ENCODE measurements at places on chromosomes 3 and 15.
A peak's percentile ranks its signal among the peaks of the same experiment; 100 is the strongest.

DNA sequence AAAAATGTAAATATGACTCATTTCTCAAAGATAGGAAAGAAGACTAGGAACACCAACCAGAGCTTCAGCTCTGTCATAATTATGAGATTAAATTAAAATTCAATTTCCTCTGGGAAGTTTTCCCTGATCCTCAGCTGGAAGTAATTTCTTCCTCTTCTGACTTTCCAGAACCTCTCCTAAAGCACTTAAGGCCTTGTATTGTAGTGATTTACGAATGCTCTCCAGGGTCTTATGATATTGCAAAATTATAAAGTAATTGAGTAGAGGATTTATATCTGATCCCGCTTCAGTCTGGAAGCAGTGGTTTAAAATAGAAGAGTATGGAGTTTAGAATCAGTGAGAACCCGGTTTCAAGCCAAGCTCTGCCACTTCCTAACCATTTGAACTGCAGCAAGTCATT is 279.8 kb downstream of the ZPLD1 start:
- no peak for DNase-seq

DNA sequence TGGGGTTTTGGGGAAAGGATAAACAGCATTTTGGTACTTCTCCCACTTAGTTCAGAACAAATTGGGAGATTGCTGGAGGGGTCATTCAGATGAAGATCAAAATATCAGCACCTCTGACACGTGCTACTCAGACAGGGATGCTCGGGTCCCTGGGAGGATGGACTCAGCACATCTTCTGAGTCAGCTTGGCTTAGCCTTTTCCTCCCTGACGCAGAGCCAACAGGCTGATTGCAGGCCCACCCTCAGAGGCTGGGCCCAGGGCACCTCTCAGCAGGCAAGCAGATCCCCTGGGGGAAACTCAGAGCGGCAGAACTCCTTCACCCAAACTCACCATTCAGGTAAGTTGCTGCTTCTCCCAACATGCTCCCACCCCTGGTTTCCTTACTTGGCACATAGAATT is 304.9 kb downstream of the TLE3 start:
- no peak for DNase-seq

- DNase-seq = no peak
These were observed 115.7 kb upstream of the CHRM5 start for GRCh38 chr15:33852570-33852969.

GRCh38 chr15:99711625-99712024 is 21.6 kb downstream of the LYSMD4 start:
- DNase-seq = no peak

DNA sequence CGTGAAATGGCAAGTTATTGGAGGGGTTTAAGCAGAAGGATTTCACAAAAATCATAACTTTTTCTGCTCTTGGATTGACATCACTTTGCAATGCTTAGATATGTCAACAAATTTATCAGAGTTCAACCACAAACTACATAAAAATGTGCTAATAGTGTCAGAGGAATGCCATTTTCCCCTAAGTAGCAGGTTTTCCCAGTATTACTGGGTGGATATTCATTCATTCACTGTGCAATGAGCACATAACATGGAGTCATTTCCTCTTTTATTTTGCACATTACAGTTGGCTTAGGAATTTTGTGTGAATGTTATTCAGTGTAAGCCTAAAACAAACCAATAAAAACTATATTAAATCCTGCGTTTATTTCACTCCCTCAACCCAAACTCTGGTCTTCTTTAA is 537.3 kb upstream of the MCTP2 start:
- no peak for DNase-seq

GRCh38 chr3:172066880-172067796 is 27.8 kb downstream of the FNDC3B start:
- DNase-seq = no peak

GRCh38 chr3:52195823-52196331 is 2.1 kb upstream of the ALAS1 start:
- no peak for DNase-seq

DNA sequence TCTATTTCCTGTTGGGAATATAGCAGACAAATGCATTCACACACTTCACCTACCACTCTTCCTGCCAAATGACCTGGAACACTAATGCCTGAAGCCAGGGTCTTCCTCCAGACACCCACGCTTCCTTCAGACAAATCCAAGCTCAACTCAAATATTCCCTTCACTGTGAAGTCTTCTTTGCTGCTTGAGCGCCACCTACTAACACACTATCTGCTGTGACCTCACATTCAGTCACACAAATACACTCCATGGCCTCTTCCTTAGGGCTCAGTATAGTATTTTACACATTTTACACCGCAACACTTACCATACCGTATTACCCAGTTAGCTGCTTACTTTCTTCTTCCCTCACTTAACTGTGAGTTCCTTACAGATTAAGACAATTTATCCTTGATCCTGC is 149.4 kb downstream of the SHOX2 start:
- no peak for DNase-seq

DNA sequence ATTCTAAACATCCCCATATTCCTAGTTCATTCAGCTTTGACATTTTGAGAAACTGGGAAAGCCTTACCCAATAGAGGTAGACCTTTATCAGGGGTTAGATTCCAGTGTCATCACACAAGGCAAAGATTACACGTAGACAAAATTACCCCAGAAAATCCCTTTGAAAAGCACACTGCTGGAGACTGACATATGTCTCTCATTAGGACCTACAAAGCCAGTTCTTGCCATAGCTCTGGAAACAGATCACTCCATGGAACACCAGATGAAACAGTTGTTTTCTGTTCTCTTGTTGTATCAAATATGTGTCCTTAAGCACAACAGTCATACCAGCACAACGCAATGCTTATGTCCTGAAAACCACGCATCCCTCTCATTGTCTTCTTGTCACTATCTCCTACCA is 44.7 kb downstream of the RARB start:
- no peak for DNase-seq

- DNase-seq = no peak
These were observed 55.4 kb downstream of the PLSCR2 start for GRCh38 chr3:146414010-146414409.

- no peak for DNase-seq
These were observed 8.8 kb downstream of the BSN start for GRCh38 chr3:49563040-49563578.

DNA sequence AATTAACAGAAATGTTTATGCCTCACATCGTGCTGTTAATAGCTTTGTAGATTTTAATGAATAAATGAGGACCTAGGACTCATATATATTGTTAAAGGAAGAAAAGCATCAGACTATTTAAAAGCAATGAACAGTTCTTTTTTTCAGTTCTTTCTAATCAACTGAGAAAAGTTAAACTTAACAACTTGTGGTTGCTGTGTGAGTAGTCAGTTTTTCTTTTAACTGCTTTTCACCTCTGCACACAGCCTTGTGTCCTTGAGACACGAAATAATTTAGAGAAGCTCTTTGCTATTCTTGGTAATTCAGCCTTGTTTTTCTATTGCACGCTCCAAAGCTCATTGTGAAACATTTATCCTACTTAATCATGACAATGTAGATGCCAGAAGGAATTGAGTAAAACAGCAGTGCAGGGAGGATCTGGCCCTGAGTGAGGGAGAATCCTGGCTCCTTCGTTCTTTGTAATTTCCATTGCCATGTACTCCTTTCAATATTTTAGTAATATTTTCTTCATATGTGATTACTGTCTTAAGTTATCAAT is 499.0 kb downstream of the PYDC2 start:
- DNase-seq = no peak

GRCh38 chr3:188060840-188061544 is 93.0 kb upstream of the LPP start:
- no peak for DNase-seq

GRCh38 chr3:24683633-24684384 is 189.2 kb upstream of the THRB start:
- DNase-seq = no peak

DNA sequence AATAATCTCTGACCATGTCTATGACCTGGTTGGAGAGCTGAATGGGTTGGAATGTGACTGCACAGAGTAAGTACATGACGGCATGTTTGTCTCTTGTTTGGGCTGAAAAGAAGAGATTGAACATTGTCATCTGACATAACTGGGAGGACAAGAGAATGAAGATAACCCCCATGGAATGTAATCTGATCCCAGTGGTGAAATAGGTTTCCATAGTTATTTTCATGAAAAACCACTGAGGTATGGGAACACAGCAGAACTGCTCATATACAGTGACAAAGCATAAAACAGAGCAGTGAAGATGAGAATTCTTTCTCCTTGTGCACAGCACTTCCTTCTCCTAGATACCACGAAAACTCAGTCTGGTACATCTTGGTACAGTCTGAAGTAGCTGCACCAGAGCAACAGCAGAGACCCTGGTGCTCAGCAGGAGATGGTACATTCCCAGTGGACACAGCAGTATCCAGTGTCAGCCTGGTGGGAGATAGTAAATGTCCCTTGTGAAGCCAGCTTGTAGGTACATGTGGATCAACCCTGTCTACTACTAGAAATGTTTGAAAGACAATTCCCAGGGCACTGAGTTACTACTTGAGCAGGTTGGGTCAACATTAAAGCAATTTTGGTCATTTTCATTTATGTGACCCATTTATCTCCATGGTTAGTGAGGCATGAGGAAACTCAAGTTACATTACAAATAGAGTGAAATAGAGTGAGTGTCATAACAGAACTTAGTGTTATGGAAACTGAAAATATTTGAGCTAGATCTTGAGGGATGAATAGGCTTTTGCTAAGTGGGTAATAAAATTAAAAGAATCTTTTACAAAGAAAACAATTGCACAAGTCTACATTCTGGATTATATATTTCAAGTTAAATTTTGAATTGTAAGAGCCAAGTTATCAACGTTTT is 178.3 kb downstream of the SUCNR1 start:
- no peak for DNase-seq

- peak; percentile 37 for DNase-seq
These were observed 1.0 kb downstream of the UBE2E1 start for GRCh38 chr3:23806534-23807423.

GRCh38 chr3:149839896-149840295 is 26.9 kb downstream of the RNF13 start:
- DNase-seq = no peak

DNA sequence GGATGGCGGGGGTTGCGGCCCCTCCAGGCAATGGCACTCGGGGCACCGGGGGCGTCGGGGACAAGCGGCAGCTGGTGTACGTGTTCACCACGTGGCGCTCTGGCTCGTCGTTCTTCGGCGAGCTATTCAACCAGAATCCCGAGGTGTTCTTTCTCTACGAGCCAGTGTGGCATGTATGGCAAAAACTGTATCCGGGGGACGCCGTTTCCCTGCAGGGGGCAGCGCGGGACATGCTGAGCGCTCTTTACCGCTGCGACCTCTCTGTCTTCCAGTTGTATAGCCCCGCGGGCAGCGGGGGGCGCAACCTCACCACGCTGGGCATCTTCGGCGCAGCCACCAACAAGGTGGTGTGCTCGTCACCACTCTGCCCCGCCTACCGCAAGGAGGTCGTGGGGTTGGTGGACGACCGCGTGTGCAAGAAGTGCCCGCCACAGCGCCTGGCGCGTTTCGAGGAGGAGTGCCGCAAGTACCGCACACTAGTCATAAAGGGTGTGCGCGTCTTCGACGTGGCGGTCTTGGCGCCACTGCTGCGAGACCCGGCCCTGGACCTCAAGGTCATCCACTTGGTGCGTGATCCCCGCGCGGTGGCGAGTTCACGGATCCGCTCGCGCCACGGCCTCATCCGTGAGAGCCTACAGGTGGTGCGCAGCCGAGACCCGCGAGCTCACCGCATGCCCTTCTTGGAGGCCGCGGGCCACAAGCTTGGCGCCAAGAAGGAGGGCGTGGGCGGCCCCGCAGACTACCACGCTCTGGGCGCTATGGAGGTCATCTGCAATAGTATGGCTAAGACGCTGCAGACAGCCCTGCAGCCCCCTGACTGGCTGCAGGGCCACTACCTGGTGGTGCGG is 1.9 kb downstream of the CHST2 start:
- DNase-seq = peak; percentile 44

- peak; percentile 26 for DNase-seq
These were observed 2.7 kb upstream of the SERF2 start for GRCh38 chr15:43789409-43789808.

DNA sequence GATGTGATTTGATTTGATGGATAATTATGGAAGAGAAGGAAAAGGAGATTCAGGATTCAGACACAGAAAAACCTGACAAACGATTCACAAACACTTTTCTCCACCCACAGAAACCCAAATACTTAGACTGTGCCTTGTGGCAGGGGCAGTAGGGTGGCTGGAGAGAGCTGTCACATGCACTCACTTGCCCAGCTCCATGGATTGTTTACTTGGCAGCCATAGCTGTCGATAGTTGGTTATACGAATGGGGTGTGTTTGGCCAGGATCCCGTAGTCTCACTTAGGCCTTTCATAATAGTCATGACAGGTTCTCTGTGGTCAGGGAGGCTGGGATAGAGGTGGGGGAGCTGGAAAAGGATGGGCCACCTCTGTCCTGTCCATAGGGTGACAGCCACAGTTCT is 76.9 kb downstream of the CACNA1D start:
- no peak for DNase-seq
